ENCODE measurements at places on chromosomes 6 and 20.

DNA sequence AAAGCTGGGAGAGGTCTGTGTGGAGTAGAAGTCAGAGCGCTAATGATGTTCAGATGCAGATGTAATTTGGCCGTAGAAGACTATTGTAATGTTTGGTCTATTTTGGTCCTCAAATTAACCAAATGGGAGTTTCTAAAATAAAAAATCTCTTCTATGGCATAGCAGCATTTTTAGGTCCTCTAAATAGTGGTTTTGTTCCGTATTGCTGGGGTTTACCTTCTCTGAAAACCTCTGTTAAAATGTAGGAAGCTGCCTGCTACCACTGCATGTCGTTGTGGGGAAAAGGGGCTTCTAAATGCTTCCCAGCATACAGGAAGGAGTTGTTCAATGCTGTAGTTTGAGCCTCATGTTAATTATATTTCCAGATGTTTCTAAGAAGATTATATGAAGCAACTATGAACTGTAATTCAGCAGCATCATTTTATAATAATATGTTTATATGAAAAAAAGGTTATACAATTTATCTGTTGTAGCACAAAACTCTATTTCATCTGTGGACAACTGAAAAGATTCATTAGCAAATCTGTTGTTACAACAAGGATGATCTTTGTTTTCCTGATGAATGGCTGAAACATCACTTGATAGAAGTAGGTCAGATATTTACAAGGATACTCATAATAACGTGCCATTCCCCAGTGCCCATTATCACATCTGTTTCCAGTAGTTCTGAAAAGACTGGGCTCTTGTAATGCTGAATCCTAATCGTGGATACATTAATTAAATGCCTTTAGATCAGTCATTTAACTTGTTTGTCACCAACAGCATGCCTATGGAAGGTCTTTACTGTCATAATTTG lies 256.6 kb downstream of the TBC1D7 start:
- no peak for DNase-seq

- no peak for DNase-seq
These were observed 6.7 kb downstream of the C20orf203 start for GRCh38 chr20:32667027-32667426.

DNA sequence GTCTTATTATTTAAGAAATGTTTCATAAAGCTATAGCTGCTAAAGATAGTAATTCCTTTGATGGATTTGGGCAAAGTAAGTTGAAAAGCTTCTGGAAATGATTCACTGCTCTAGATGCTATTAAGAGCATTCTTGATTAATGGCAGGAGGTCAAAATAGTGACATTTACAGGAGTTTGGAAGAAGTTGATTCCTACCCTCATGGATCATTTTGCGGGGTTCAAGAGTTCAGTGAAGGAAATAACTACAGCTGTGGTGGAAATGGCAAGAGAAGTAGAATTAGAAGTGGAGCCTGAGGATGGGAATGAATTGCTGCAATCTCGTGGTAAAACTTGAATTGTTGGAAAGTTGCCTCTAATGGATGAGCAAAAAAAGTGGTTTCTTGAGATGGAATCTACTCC lies 316.1 kb downstream of the UTRN start:
- DNase-seq, result no peak

GRCh38 chr6:156883497-156884252 lies 106.5 kb downstream of the ARID1B start:
- DNase-seq, result no peak

DNA sequence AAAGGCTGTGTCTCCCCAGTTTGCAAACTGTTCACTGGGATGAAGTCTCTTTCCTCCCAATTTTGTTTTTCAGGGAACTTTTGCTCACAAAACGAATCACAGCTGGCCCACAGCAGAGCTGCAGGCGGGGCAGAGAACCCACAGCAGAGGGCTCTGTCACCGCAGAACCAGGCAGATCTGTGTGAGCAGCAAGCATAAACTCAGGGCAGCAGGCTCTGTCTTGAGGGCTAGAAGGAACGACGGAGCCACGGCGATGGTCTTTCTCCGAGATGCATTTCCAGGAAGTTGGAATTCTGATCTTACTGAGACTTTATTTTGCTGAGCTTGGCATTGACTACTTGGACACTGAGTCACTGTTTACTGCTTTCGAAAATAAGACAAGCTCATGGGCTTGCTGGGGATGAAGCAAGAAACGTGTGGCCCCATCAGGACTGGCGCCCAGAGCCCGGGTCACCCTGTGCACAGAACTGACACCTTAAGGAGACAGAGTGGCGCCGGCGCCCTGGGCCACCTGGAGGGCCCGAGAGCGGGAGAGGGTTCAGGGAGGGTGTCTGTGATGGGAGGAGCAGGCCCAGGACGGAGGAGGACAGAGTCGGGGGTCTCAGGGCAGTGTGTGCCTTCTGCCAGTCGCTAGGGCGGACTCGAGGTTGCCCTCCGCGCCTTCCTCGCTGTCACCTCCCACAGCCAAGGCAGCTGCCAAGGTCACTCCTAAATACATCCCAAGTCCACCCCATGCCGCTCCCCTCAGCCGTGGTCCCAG lies 106.3 kb upstream of the NXT1 start:
- DNase-seq, result no peak

DNA sequence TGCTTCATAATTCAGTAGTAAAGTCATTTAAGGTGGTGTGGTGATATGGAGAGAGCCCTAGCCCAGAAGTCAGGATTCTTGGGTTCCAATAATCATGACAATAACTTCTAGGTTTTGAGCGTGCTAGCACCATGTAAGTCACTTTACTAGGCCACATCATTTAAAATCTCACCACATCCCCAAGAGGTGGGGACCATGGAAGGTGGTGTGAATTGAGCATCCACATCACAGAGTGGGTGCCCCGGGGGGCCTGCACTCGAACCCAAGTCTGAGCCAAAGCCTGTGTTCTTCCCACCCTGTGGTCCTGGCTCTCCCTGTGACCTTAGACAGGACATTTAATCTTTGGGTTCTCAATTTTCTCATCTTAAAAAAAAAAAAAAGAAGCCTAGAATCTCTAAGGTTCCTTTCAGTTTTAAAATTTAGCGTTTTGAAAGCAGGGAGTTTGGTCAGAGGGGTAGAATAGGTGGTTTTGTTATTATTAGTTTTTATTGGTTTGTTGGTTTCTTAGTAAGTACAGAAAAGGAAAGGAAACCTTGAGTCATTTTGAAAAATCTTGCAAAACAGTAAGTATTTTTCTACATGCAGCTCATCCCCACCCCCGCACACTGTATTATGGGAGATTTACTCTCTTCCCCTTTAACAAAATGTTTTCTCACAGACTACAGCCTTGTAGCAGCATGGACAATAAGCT lies 26.4 kb downstream of the ARMC2 start:
- no peak for DNase-seq

- DNase-seq, result no peak
These were observed 190.2 kb downstream of the EDN1 start for GRCh38 chr6:12480379-12480778.

- peak; percentile 98 for DNase-seq
These were observed 9.9 kb downstream of the BCL2L1 start for GRCh38 chr20:31712564-31713311.

GRCh38 chr6:123768921-123769320 lies 34.7 kb upstream of the NKAIN2 start:
- no peak for DNase-seq

GRCh38 chr6:101296169-101296960 lies 97.1 kb upstream of the GRIK2 start:
- no peak for DNase-seq

- DNase-seq, result no peak
These were observed 362.1 kb downstream of the NRN1 start for GRCh38 chr6:5644523-5645185.

Data from SW480 (cell line).